ENCODE measurements at places on chromosomes 5 and 9. TPM values are rescaled to one million over a fixed set of nuclear protein-coding genes. Genes with fewer than 3 reads are reported as not detected.
A peak's percentile ranks its signal among the peaks of the same experiment; 100 is the strongest.

MAMDC4 gene
- 12.9 TPM for total RNA-seq

AK8 gene
- total RNA-seq = 0.55 TPM

GRCh38 chr5:159262859-159263568, at the start of gene UBLCP1:
UBLCP1 (plus strand) TSS chr5:159263290; CDS start chr5:159268916, 5,626 bp downstream.
- no peaks in the 10 kb centered on the region for H3K36me3 ChIP-seq
- H3K4me3 ChIP-seq = peak within 1 kb of the TSS; percentile 93
- peak within 1 kb of the TSS; percentile 95 for H3K27ac ChIP-seq
- peaks cover 18% of the 10 kb centered on the region for H3K4me1 ChIP-seq
- no peaks in the 10 kb centered on the region for H3K27me3 ChIP-seq

DNA sequence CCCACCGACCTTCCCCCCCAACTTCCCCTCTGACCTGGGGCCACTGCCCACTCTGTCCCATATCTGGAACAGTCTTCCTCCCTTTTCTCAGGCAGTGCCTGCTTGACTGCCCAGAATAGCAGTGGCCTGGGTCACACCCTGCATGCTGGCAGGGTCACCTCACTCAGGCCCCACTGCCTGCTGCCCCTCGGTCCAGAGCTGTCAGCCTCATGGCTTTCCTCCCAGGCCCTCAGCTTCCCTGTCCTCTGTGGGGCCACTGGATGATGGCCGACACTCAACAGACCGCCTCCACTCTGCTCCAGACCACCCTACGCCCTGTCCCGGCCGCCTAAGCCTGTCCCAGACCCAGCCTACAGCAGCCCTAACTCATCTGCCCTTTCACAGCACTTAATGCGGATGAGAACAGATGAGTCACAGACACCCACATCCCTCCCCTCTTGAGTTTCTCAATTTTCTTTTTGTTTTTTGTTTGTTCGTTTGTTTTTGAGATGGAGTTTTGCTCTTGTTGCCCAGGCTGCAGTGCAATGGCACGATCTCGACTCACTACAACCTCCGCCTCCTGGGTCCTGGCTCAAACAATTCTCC, 5.9 kb downstream of the PNPLA7 start:
- no peaks in the 10 kb centered on the region for H3K27me3 ChIP-seq
- H3K36me3 ChIP-seq = peaks cover 4% of the 10 kb centered on the region
- DNase-seq = no peak

DNA sequence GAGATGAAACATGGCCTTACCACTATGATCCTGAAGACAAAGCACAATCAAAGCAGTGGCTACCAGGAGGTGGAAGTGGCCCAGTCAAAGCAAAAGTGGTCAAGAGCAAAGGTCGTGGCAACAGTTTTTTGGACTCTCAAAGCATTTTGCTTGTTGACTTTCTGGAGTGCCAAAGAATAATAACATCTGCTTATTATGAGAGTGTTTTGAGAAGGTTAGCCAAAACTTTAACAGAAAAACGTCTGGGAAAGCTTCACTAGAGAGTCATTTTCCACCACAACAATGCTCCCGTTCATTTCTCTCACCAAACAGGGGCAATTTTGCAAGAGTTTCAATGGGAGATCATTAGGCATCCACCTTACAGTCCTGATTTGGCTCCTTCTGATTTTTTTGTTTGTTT, 33.6 kb upstream of the MAMDC2 start:
- no peak for DNase-seq
- H3K27me3 ChIP-seq = no peaks in the 10 kb centered on the region
- H3K27ac ChIP-seq = no peak overlapping the region
- no peaks in the 10 kb centered on the region for H3K4me1 ChIP-seq
- no peaks in the 10 kb centered on the region for H3K36me3 ChIP-seq

ITGA2 gene
- 17.7 TPM for total RNA-seq

DNA sequence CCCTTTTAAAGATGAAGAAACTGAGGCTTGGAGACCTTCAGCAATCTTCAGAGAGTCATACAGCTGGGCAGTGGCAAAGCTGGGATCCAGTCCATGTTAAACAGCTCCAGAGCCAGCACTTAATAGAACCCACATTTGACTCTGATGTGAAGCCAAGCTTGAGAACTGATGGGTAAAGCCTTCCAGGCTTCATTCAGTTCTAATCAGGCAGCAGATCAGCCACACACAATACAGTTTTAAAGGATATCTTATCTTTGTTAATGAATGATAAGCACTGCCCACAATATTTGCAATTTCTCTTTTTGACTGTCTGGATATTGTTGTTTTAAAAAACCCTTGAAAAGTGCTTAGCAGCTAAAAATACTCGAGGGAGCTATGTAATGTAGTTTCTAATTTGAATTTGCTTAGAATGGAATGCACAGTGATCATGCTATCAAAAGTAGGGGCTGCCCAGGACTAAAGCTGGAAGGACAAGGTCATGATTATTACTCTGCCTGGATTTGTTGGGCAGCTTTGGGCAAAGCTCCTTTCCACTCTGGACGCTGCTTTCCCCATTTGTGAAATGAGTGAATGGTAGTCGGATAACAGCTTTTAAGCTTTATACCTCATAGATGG, 31.3 kb upstream of the HTR4 start:
- H3K4me1 ChIP-seq = peaks cover 4% of the 10 kb centered on the region
- DNase-seq = no peak
- no peak overlapping the region for H3K4me3 ChIP-seq

GRCh38 chr5:52491818-52492217, 295.9 kb upstream of the ITGA1 start:
- no peaks in the 10 kb centered on the region for H3K36me3 ChIP-seq
- no peaks in the 10 kb centered on the region for H3K4me1 ChIP-seq
- no peaks in the 10 kb centered on the region for H3K27me3 ChIP-seq
- DNase-seq = no peak
- no peak overlapping the region for H3K4me3 ChIP-seq
- H3K27ac ChIP-seq = no peak overlapping the region

GRCh38 chr5:62576570-62577170, 1.9 kb upstream of the LRRC70 start:
- DNase-seq = no peak
- no peaks in the 10 kb centered on the region for H3K27me3 ChIP-seq
- peaks cover 6% of the 10 kb centered on the region for H3K36me3 ChIP-seq
- H3K27ac ChIP-seq = no peak overlapping the region
- no peaks in the 10 kb centered on the region for H3K4me1 ChIP-seq

GRCh38 chr9:78030553-78031443, 813 bp downstream of the GNAQ start:
- H3K4me3 ChIP-seq = peak overlapping the region; percentile 63
- no peaks in the 10 kb centered on the region for H3K27me3 ChIP-seq
- peak; percentile 86 for DNase-seq
- H3K4me1 ChIP-seq = peaks cover 43% of the 10 kb centered on the region
- no peaks in the 10 kb centered on the region for H3K36me3 ChIP-seq

- no peak overlapping the region for H3K4me3 ChIP-seq
- no peak overlapping the region for H3K27ac ChIP-seq
- H3K27me3 ChIP-seq = no peaks in the 10 kb centered on the region
Measured at GRCh38 chr5:164132358-164132757, 626.9 kb downstream of the MAT2B start.

DNA sequence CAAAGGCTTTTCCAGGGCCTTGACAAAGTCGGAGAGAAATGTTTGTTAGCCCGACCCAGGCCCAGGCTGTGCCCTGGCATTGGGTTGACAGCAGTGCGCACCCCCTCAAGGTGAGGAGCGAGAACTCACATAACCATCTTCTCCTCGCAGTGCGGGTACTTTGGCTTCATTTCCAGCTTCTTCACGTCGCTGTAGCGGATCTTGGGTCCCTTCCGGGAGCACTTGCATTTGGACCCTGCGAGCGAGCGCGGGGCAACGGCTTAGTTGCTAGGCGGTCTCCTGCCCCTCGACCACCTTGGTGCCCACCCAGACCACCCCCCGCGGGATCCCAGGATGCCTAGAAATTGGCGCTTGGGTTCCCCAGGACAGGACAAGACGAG, 496 bp downstream of the CXCL14 start:
- H3K4me3 ChIP-seq = no peak overlapping the region
- H3K4me1 ChIP-seq = no peaks in the 10 kb centered on the region
- no peak overlapping the region for H3K27ac ChIP-seq
- DNase-seq = no peak
- H3K36me3 ChIP-seq = no peaks in the 10 kb centered on the region

PCDHGC4 gene
- total RNA-seq = 1.8 TPM

- H3K27me3 ChIP-seq = no peaks in the 10 kb centered on the region
- no peak for DNase-seq
Measured at GRCh38 chr9:136551401-136552116, 5.7 kb upstream of the NOTCH1 start.

CDH10 gene
- not detected for total RNA-seq

DNA sequence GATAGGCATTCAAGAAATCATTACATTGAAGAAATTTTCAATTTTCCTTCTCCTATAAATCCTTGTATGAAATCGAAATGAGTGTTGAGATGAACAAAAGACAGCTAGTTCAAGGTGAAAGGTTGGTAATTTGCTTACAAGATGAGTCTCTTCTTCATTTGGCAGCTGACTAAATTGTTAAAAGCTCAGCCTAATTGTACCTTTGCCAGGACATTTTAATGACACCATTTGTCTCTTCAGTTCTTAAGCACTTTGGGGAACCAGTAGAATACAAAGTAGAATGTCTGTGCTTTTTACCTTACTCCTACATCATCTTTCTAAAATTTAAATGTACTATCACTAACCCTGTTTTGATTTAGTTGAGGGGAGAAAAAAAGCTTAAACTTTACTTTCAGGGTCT, 59.4 kb downstream of the GRAMD2B start:
- no peak overlapping the region for H3K4me3 ChIP-seq
- no peak overlapping the region for H3K27ac ChIP-seq
- peaks cover 75% of the 10 kb centered on the region for H3K36me3 ChIP-seq
- no peaks in the 10 kb centered on the region for H3K4me1 ChIP-seq

ACER2 gene
- total RNA-seq = 5.5 TPM

HACD4 gene
- 10.6 TPM for total RNA-seq
